ENCODE measurements at places on chromosomes 13 and 19. TPM values are rescaled to one million over a fixed set of nuclear protein-coding genes. Genes with fewer than 3 reads are reported as not detected.

INTS6 gene
- total RNA-seq, result 42.6 TPM

MAG gene
- not detected for total RNA-seq

NAPSA gene
- total RNA-seq, result under 0.01 TPM

AP1M2 gene
- total RNA-seq, result 113 TPM

GPR4 gene
- total RNA-seq, result not detected

TEX26 gene
- total RNA-seq, result not detected

CRB3 gene
- total RNA-seq, result 0.65 TPM

ZNF560 gene
- 0.33 TPM for total RNA-seq

OVOL3 gene
- total RNA-seq, result not detected

CBY2 gene
- not detected for total RNA-seq

FGF9 gene
- not detected for total RNA-seq

MIDN gene
- total RNA-seq, result 22.0 TPM

RGS9BP gene
- 0.54 TPM for total RNA-seq

CNFN gene
- total RNA-seq, result 8.2 TPM

TLE6 gene
- not detected for total RNA-seq

ACER1 gene
- total RNA-seq, result not detected

GPR183 gene
- 0.11 TPM for total RNA-seq

FAM216B gene
- total RNA-seq, result not detected

APOC4 gene
- not detected for total RNA-seq

POSTN gene
- total RNA-seq, result 1.8 TPM

MAN2B1 gene
- total RNA-seq, result 50.6 TPM

NLRP7 gene
- not detected for total RNA-seq

HOMER3 gene
- 99.6 TPM for total RNA-seq

CEACAM1 gene
- total RNA-seq, result not detected

ZNF665 gene
- total RNA-seq, result 16.9 TPM

PRODH2 gene
- not detected for total RNA-seq

SLC25A41 gene
- total RNA-seq, result not detected

CCDC70 gene
- not detected for total RNA-seq

KIR3DL2 gene
- not detected for total RNA-seq

ERICH6B gene
- not detected for total RNA-seq

DNAJC15 gene
- total RNA-seq, result 43.6 TPM

CD33 gene
- total RNA-seq, result not detected

NKG7 gene
- total RNA-seq, result not detected

TGDS gene
- 15.1 TPM for total RNA-seq

FAM124A gene
- total RNA-seq, result under 0.01 TPM

ZNF101 gene
- 4.8 TPM for total RNA-seq

GAMT gene
- total RNA-seq, result 13.3 TPM

SMIM17 gene
- not detected for total RNA-seq

GPI gene
- total RNA-seq, result 199 TPM

ZNF579 gene
- 7.6 TPM for total RNA-seq

KLK4 gene
- total RNA-seq, result not detected

C3 gene
- total RNA-seq, result 0.33 TPM

IFNL1 gene
- not detected for total RNA-seq

LMTK3 gene
- total RNA-seq, result 2.1 TPM

SHISA2 gene
- 16.6 TPM for total RNA-seq

HIF3A gene
- total RNA-seq, result 22.1 TPM

SRRM5 gene
- 0.22 TPM for total RNA-seq

ZMYM5 gene
- 22.0 TPM for total RNA-seq

CLEC17A gene
- not detected for total RNA-seq

KLK2 gene
- total RNA-seq, result not detected

RNF225 gene
- 2.8 TPM for total RNA-seq

CALR3 gene
- not detected for total RNA-seq

FFAR1 gene
- total RNA-seq, result not detected

LAIR1 gene
- not detected for total RNA-seq
